Regular cardiac myocyte (primary cell): ENCODE measurements at places on chromosomes 1 and 21. TPM values are rescaled to one million over a fixed set of nuclear protein-coding genes. Genes with fewer than 3 reads are reported as not detected.

UFC1 gene
- total RNA-seq, result 109 and 118 TPM in 2 replicates

RCAN3 gene
- 2.5 and 3.7 TPM in 2 replicates for total RNA-seq

KCND3 gene
- total RNA-seq, result under 0.01 and 0.28 TPM in 2 replicates

RIPPLY3 gene
- not detected in 2 replicates for total RNA-seq

OR14I1 gene
- total RNA-seq, result not detected in 2 replicates

SH3D21 gene
- 3.6 and 8.5 TPM in 2 replicates for total RNA-seq

STYXL2 gene
- not detected in 2 replicates for total RNA-seq

CAPN9 gene
- not detected in 2 replicates for total RNA-seq

KAZN gene
- total RNA-seq, result 1.7 and 3.4 TPM in 2 replicates

LMOD1 gene
- 3.1 and 25.7 TPM in 2 replicates for total RNA-seq

ALDH4A1 gene
- 12.1 and 12.5 TPM in 2 replicates for total RNA-seq

PSRC1 gene
- total RNA-seq, result 3.4 and 15.9 TPM in 2 replicates

OR2L8 gene
- total RNA-seq, result not detected in 2 replicates

OR2L5 gene
- not detected in 2 replicates for total RNA-seq

FCRL2 gene
- not detected in 2 replicates for total RNA-seq

PIGC gene
- total RNA-seq, result 14.4 and 17.1 TPM in 2 replicates

DDR2 gene
- total RNA-seq, result 116 and 168 TPM in 2 replicates

SLAMF6 gene
- not detected in 2 replicates for total RNA-seq

SPRR1B gene
- total RNA-seq, result not detected in 2 replicates
